ENCODE measurements at places on chromosomes 6 and 20.
A peak's percentile ranks its signal among the peaks of the same experiment; 100 is the strongest.

- DNase-seq, result no peak
These were observed 148.1 kb downstream of the MOXD1 start for GRCh38 chr6:132253211-132253610.

DNA sequence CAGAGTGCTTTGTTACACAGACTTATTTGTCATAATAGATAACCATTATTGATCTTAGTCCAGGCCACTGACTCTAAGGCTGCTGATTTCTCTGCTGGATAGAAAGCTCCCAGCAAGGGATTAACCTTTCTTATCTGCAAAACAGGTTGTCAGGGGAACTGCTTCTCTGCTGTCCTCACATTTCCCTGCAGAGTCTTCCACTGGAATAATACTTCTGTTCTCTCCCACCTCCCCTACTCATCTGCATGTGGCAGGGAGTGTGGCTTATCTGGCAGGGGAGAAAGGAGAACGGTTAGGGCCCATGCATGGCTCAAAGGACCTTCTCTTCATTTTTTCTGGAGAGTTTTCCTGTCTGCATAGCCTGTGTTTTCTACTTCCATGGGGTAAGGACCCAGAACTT is 86.2 kb downstream of the LAMP5 start:
- DNase-seq, result no peak

DNA sequence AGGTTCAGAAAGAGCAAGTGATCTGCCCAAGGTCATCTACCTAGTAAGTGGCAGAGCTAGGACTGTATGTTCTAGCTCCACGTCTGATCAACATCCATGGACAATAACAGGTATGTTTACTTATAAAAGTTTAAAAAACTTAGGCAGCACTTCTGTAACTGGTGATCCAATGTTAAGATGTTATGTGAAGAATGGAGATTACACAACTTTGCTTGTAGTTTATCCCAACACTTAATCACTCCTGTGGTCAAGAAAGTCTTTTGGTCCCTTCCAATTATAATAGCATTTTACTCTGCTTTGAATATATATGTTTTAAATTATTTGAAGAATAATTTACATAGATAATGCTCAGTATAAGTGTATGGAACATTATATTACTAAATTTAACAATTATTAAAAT is 4.8 kb downstream of the FBXO30 start:
- DNase-seq, result no peak

- DNase-seq, result no peak
These were observed 250.9 kb downstream of the HIVEP2 start for GRCh38 chr6:142694054-142694453.

DNA sequence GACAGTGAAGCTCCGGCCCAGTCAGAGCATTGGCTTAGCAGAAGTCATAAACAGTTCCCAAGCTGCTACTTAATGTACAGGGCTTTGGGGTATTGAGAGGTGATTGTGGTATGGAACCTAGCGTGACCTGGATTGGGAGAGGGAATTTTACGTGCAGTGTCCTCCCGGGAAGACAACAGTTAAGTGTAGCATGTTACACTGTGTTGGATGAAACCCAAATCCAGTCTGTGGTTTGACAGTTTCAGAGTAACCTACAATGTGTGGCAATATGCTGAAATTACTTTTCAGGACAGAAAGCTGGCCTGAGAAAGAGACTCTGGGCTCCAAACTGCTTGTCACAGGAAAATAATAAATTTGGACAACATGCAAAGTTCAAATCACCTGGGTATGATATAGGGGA is 28.1 kb upstream of the RALGAPA2 start:
- DNase-seq, result no peak

GRCh38 chr20:15645816-15646215 is 927.4 kb downstream of the KIF16B start:
- no peak for DNase-seq

DNA sequence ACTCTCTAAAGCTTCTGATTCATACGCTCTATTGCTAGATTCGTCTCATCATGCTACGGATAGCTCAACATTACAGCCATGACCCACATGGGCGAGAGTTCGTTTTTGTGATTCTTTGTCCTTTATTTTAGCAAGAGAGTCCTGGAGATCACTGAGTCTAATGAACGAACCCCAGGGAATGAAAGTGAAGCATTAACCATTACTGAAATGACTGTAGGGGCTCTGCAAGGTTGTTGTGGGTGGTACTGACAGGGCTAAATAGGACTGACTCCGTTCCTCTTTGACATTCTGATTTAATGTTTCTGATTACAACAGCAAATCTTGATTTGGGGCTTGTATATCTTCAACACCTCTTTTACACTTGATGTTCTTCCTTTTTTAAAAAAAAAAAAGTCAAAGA is 13.7 kb upstream of the RTF2 start:
- no peak for DNase-seq

DNA sequence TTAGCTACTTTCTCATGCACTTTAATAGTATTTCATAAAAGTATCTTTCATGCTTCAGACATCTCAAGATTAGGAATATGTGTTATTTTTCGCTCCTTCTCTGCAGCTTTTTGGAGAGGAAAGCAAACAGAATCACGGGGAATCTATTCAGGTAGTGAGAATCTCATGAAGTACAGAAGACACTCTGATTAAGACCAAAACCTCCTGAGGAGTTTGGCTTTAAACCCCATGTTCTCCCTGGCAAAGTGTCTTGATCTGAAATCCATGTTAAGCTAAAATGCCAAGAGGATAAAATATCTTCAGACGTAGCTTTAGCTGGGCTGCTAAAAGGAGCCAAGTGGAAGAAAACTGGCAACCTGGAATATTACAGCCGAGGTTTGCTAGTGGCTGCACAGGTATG is 149.3 kb downstream of the LRRC1 start:
- DNase-seq, result no peak

DNA sequence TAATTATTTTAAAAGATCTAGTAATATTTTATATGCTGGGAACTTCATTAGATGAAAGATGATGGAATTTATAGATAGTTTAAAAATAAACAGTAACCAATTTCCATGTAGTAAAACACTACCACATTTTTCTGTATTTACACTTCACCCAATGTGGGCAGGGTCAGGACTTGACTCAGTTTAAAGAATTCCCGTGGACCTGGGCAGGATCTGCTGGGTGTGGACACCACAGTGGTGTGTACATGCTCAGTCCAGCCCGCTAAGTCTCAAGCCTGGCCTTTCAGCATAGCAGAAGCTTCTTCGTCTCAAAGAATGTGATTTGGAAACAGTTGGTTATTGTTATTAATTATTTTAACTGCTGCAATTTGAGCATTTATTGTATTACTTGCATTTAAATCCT is 364.2 kb downstream of the SYNE1 start:
- no peak for DNase-seq

GRCh38 chr6:132142308-132142707 is 191.1 kb upstream of the CCN2 start:
- no peak for DNase-seq

DNA sequence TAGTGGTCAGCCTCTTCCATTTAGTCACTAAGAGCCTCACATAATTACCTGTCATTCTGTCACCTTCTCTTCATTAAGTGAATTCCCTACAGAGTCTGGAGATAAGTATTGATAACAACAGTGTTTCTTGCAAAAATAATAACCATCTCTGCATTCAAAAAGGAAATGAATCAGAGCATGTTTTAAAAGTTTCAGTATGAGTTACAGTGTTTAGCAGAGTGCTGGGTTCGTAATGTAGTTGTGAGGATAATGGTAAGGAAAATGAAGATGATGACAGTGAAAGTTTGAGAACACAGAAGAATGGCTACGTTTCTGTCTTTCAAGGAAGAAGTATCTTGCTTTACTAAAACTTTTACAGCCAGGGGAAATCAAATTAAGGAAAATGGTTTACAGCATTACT is 31.3 kb downstream of the GPRC6A start:
- no peak for DNase-seq

GRCh38 chr20:33076662-33077372 is 2.6 kb upstream of the BPIFB4 start:
- DNase-seq, result no peak

DNA sequence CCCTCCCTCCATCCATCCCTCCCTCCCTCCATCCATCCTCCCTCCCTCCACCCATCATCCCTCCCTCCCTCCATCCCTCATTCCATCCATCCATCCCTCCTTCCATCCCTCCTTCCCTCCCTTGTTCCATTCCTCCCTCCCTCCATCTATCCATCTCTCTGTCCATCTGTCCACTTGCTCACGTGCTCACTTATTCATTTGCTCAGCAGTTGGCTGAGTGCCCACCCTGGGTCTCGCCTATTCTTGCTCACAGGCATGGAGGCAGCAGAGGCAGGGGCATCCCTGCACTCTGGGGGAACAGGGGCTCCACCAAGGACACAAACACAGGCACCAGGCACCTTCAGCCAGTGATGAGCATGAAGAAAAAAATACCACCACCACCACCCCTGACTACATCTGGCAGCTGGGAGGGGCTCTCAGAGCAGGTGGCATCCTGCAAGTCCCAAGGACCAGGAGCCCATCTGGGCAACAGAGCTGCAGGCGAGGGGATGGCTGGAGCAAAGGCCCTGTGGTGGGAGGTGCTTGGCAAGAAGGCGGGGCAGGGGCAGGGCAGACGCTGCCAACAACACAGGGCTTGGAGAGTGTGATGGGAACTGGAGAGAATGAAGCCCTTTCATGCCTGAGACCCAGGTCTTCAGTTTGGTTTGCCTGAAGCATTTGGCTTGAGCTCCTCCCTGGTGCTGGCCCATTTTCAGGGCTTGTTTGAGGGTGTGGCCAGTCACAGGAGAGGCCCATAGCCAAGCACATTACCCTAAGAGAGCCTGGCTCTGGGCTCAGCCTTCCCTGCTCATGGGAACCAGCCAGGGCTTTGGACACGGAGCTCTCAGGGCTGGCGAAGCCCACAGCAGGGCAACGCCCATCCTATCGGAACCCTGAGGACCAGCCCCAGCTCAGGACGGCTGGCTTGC is 40.2 kb upstream of the MRGBP start:
- DNase-seq, result no peak

DNA sequence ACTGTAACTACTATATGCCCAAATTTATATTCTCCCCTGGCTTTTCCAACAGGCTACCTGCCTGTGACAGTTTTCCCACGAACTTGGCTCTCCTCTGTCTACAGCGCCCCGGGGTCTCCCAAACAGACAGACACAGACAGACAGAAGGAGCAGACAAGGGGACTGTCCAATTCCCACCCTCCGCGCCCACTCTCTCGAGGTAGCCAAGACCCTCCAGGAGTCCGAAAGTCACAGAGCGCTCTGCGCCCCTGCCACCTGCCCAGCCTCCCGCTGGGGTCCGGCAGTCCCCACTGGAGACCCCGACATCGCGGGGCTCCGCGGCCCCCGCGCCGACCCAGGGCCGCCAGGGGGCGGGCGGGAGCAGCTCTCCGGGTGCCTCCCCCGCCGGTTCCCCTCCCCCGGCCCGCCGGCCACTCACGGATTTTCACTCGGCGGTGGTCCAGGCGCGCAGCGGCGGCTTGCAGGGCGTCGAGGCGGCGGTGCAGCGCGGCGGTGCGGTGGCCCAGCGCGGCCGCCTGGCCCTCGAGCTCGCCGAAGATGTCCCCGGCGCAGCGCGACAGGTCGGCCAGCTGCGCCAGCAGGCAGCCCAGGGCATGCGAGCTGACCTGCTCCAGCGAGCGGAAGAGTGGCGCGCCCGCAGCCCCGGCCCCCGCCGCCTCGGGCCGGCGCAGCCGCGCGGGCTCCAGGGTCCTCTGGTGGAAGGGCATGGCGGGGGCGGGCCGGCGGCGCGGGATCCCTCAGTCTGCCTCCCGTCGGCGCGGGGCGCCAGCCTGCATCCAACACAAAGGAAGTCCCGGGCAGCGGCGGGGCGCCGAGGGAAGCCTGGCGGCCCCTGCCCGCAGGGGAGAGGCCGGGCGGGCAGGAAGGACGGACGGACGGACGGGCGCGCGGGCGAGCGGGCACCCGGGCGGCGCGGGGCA is 81.3 kb upstream of the CCDC28A start:
- peak; percentile 55 for DNase-seq

- DNase-seq, result no peak
These were observed 871.6 kb upstream of the GJE1 start for GRCh38 chr6:141261016-141261671.

GRCh38 chr6:150142097-150142669 is 661 bp upstream of the PPP1R14C start:
- DNase-seq, result no peak

- no peak for DNase-seq
These were observed 105.5 kb downstream of the PPP1R14C start for GRCh38 chr6:150248300-150248699.
